Hypothalamus (tissue), 51 donors: ENCODE measurements at places on chromosomes 7 and 10.

- no peak for DNase-seq
Measured at GRCh38 chr10:132453470-132453861, 56.5 kb downstream of the PWWP2B start.

GRCh38 chr10:48762064-48763042 is 77.7 kb downstream of the WDFY4 start:
- DNase-seq = no peak

DNA sequence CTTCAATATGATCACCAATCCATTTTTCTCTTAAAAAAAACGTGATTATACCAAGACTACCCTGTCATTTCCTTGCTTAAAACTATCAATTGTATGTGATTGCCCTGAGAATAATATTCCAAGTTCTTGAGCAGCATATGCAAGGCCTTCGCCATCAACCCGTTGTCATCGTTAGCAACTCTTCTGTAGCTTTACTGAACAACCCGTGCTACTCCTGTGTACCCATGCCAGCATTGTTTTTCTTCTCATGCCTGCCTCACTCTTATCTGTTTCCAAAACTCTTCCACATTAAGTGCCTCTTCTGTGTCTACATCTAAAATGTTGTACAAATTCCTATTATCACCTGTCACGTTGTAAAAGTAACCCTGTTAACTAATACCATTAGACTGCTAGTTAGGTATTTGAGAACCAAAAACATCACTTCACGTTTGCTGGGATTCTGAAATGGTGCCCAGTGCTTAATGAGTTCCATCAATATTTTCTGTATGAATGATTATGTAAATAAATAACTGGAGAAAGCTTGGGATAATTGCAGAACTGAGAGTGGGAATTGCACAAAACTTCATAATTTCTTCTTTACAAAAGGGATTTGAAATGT is 10.5 kb downstream of the CAV2 start:
- no peak for DNase-seq

- DNase-seq = no peak
Measured at GRCh38 chr10:110918269-110918642, 724 bp downstream of the BBIP1 start.

DNA sequence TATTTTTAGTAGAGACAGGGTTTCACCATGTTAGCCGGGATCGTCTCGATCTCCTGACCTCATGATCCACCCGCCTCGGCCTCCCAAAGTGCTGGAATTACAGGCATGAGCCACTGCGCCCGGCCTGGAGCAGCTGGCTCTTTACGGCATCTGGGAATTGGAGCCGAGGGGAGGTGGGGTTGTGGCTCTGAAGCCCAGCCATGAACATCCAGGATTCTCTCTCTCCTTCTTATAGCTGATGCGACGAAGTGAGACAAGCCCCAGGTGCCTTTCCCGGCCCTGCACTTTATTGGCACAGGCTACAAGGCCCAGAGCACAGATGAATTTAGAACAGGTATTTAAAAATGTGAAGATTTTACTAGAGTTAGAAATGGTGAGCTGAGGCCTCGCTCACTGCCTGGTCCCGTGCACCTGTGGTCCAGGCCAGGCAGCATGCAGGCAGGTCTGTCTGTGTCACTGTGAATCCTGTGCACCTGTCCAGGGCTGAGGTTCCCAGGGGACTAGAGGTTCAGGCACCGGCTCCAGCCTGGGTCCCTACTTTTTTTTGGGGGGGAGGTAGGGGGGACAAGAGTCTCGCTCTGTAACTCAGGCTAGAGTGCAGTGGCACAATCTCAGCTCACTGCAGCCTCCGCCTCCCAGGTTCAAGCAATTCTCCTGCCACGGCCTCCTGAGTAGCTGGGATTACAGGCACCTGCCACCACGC is 379.7 kb upstream of the FOXK1 start:
- DNase-seq = no peak

DNA sequence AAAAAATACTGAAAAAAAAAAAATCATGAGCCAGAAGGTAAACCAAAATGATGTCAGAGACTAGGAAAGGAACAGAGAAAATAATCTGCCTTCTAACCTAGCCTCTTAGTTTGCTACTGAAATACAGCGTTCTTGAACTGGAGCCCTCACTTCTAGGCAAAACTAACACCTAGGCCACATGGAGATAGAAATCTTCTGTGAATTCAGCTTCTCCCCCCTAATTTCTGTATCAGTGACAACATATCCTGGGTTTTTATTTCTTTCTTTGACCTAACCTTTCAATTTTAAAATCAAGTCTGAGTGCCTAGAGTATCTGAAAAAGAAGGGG is 100.1 kb upstream of the GLCCI1 start:
- no peak for DNase-seq

DNA sequence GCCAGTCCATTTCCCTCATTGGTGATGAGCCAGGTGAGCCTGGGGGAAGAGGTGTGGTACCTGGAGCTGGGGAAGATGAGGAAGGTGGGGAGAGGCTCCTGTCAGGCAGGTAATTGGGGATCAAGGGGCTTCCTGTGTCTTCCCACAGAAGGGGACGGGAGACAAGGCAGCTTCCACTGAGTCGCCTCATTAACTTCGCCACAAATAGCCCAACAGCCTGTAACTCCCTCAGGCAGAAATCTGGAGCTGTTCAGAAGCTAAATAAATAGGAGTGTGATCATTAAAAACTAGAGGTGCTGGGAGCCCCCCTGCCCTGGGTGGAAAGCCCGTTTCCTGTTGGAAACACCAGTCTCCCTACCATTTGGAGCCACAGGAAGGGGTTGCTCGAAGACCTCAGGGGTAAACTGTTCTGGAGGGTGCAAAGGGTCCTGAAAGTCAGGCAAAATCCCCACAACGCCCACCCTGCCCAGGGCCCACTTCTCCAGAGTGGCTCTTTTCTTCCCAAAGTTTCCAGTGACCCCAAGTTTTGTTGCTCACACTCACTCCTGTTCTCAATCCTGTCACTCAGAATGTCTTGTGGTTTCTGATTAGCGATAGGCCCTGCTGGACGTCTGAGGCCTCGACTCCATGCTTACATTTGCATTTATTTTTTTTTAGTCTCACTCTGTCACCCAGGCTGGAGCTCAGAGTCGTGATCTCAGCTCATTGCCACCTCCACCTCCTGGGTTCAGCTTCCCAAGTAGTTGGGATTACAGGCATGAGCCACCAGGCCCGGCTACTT is 25.7 kb downstream of the UNC5B start:
- no peak for DNase-seq

DNA sequence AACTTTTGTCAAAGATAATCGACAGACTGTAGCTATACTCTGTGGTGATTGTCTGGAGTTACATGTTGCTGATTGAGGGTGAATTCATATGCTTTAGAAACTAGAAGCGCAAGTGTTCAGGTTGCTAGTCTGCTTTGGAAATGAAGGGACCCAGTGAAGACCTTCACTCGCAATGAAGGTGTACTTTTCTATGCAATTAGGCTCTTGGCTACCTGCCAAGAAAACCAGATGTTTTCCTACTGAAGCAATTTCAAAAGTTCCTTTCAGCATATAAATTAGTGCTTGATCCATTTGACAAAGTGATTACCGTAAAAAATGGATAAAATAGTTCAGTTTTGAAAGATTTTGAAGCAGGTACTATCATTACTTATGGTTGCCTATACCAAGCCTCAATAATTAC is 10.0 kb upstream of the STK31 start:
- DNase-seq = no peak

DNA sequence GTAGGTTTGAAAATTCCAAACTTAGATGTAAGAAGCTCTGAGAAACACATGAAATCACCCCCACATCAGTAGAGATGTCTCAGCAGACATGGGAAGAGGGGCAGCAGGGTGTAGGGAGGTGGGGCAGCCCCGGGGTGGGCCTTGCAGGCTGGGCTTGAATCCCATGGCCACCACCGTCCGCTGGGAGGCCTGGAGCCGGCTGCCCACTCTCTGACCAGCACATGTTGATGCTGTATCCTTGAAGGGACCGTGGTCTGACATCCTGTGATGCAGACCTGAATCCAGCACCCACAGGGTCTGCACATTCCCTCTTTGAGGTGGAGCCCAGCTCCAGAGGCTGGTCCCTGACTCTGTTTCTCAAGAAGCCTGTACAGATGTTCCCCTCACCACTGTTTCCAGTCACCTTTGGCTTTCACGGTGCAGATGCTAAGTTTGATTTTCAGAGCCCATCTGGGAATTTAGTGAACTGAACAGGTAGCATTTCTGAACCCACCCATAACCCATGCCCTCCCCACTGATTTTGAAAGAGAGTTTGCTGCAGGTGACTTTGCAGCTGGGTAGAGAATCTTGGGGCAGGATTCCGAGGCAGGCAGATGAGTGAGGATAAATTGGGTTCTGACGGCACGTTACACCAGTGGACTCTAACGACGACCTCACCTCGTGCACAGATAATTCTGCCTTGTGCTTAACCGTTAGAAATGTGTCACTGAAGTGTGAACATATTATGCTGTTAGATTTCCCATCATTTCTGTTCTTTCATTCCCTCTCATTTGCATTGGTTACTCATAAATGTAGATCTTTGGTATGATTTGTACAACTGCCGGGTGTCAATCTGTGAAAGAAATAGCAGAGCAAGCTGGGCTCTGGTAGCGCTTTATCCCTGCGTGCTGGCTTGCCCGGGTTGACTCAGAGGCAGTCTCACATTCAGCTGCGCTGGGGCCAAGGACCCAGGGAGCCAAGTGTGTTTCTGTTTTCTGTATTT is 45.7 kb downstream of the IKZF1 start:
- no peak for DNase-seq

DNA sequence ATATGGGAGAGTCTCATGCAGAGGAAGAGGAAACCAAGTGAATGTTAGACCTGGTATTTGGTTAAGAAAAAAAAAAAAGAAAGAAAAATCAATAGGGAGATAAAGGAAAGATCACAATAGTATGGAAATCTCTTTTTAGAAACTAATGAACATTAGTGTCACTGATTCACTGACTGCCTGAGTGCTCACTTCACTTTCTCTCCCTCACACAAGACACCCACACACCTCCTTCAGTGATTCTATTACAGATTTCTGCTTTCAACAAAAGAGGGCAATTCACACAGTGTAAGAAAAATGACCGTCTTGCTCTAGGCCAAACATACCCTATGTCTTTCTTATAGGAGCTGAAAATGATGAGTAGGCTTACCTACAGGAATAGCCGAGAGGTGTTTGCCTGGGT is 6.0 kb downstream of the GPR158 start:
- no peak for DNase-seq

GRCh38 chr10:23945845-23946244 is 263.1 kb upstream of the KIAA1217 start:
- no peak for DNase-seq

- DNase-seq = no peak
Measured at GRCh38 chr7:106806556-106806955, 58.5 kb upstream of the PIK3CG start.

- no peak for DNase-seq
Measured at GRCh38 chr7:158804335-158804734, 25.0 kb downstream of the ESYT2 start.

GRCh38 chr7:139776486-139777132 is 1.2 kb downstream of the HIPK2 start:
- DNase-seq = no peak

DNA sequence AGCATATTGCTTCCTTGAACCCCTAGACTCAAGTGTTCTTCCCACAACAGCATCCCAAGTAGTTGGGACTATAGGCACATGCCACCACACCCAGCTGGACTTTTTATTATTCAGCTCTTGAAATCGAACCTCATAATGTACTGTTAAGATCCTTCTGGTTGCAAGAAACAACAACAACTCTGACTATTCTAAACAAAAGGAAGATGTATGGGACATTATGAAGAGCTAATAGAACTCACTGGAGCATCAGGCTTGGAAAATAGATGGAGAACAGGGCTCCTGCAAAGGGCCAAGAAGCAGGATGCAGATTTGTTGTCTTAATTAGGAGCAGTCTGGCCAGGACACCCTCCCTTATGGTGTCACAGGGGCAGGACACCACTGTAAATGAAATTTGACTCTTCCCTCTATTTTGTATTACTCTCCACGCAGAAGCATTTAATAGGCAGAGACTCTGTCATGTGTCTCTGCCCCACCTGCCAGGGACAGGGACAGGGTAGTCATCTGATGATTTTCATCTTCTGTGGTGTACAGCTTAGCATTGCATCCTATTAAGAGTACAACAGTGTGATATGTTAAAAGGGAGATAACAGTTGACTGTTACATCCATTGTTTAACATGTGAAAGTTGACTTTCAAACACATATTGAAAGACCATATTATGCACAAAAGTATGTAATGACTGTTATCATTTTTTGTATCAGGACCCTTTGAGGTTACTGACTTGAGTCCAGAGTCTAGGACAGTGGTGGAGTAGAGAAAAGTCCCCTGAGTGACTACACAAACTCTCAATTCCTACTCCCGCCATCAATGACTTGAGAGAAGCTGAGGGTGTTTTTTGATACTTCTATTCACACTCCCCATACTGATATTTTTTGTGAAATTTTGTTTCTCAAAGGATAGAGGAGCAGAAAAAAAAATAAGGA is 157.3 kb downstream of the LRRC4 start:
- DNase-seq = no peak

GRCh38 chr10:49562893-49563292 is 24.0 kb upstream of the ERCC6 start:
- no peak for DNase-seq

GRCh38 chr10:126384269-126384873 is 3.9 kb downstream of the ADAM12 start:
- no peak for DNase-seq

DNA sequence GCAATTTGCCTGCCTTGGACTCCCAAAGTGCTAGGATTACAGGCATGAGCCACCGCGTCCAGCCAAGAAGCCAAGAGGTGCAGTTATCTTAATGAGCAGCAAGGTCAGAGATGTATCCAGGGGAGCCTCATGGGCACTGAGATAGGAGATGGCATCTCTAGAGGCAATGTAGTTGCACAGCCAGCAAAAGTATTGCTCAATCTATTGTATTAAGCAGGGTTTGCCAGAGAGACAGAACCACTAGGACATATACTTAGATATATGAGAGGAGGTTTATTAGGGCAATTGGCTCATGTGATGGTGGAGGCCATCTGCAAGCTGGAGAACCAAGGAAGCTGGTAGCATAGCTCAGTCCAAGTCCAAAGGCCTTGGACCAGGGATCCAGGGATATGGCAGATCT is 16.3 kb upstream of the VPS26A start:
- no peak for DNase-seq

GRCh38 chr10:87593702-87594101 is 66.0 kb upstream of the PAPSS2 start:
- no peak for DNase-seq

DNA sequence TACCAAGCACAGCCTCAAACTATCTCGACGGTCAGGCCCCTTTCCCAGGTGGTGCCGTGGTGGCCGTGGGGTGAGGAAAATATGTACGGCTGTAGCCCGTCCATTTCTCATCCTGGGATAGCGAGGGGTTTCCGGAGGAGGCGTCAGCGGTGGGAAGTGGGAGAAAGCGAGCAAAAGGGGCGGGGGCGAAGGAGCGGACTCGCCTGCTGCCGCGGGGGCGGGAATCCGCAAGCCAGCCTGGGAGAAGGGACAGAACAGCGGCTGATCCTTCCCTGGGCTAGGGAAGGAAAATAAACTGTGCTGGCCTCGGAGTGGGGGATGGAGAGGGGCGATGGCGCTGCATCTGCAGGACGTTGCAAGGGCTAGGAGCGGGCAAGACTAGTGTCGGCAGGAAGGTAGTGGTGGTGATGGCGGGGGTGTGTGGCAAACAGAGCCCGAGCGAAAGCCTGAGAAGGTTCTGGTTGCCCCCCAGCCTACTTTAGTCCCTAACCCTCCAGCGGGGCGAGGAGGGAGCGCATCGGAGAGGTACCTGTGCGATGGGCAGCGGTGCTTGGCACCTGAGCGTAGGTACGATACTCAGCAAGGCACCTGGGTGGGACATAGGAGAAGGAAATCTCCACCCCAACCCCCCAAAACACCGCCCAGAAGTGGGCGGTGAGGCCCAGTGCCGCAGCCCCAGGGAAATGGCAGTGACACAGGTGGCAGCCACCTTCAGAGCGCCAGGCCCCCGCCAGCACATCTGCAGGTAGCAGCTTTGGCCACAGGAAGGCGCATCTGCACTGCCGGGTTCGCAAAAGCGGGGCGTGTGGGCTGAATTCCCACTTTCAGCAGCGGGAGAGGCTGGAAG is 49.9 kb upstream of the STEAP1B start:
- DNase-seq = no peak
